ENCODE measurements at places on chromosomes 7 and 10. TPM values are rescaled to one million over a fixed set of nuclear protein-coding genes. Genes with fewer than 3 reads are reported as not detected.

Gene C7orf57
- not detected for total RNA-seq

Gene BICC1
- 4.9 TPM for total RNA-seq

Gene ZNF487
- total RNA-seq = 7.1 TPM

Gene ANKRD22
- 0.18 TPM for total RNA-seq

Gene PDK4
- 21.0 TPM for total RNA-seq

Gene CYP3A4
- total RNA-seq = not detected

Gene FGL2
- not detected for total RNA-seq
